ENCODE measurements at places on chromosomes 2 and 18. TPM values are rescaled to one million over a fixed set of nuclear protein-coding genes. Genes with fewer than 3 reads are reported as not detected.

The OTOS gene
- not detected for total RNA-seq

The PTPRN gene
- not detected for total RNA-seq

The TCF23 gene
- total RNA-seq = not detected

GRCh38 chr2:2569836-2570235 lies 238.8 kb upstream of the MYT1L start:
- no peaks in the 10 kb centered on the region for H3K27me3 ChIP-seq
- H3K4me1 ChIP-seq = no peaks in the 10 kb centered on the region
- H3K27ac ChIP-seq = no peak overlapping the region
- no peak for DNase-seq
- H3K4me3 ChIP-seq = no peak overlapping the region

DNA sequence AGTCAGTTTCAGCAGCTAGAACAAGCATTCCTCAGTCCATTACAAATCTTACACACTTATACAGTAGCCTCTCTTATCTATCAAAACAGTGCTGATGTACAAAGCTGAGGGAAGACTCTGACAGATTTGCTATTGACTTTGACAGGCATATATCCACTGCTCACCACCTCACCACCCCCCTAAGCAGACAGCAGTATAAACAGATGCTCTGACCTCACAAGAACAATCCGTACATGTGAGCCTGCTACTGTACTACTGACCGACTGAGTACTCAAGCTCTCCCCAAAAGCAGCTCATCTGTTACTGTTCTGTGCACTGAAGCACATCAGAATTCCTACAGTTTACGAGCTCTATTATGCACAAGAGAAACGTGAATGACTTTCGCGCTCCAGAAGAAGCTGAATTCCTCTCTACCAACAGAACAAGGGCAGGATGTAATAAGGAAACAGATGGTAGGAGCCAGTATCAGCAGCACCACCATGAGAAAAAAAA lies 95.6 kb upstream of the PDE1A start:
- no peaks in the 10 kb centered on the region for H3K4me1 ChIP-seq
- H3K27me3 ChIP-seq = no peaks in the 10 kb centered on the region
- no peak overlapping the region for H3K27ac ChIP-seq
- H3K36me3 ChIP-seq = no peaks in the 10 kb centered on the region

DNA sequence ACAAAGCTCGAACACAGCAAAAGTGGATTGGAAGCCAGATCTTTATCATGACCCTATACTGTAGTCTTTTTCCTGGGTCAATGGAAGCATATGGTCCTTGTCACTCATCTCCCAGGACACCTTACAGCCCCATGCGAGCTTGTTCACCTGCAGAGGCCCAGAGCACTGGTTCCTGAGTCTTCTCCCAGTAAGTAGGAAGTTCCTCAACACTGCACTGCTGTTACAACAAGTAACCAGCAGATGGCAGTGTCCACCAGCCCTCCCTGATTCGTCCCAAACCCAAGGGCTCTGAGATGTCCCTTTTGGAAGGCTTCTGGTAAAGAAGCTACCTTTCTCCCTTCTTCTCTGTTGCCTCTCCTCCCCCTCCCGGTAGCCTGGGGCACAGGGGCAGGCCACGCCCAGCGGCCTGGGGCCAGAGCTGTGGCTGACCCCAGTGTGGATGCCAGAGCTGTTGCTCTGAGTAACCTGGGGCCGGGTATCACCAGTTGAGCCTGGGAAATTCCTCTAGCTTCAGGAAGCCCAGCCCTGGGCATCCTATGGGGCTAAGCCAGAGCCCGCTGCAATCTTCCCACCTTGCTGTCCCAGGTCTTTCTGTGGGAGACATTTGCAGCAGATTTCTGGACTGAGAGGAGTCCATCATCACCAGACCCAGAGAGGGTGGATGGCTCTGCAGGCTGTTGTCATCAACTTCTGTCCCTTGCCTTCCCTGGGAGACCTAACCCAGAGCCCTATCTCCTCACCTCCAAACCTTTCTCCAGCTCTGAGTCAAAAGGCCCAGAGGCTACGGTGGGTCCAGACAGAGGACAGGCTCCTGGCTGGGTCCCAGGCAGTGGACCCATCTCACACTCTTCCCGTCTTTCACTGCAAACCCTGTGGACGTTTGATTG lies 5.3 kb upstream of the GDF7 start:
- no peak overlapping the region for H3K27ac ChIP-seq
- DNase-seq = peak; percentile 78
- H3K4me1 ChIP-seq = peaks cover 12% of the 10 kb centered on the region
- H3K27me3 ChIP-seq = peaks cover 54% of the 10 kb centered on the region
- no peaks in the 10 kb centered on the region for H3K36me3 ChIP-seq

GRCh38 chr2:128520340-128520739 lies 201.7 kb upstream of the HS6ST1 start:
- DNase-seq = no peak
- no peaks in the 10 kb centered on the region for H3K36me3 ChIP-seq
- no peak overlapping the region for H3K4me3 ChIP-seq
- peaks cover 7% of the 10 kb centered on the region for H3K4me1 ChIP-seq
- H3K27ac ChIP-seq = no peak overlapping the region

DNA sequence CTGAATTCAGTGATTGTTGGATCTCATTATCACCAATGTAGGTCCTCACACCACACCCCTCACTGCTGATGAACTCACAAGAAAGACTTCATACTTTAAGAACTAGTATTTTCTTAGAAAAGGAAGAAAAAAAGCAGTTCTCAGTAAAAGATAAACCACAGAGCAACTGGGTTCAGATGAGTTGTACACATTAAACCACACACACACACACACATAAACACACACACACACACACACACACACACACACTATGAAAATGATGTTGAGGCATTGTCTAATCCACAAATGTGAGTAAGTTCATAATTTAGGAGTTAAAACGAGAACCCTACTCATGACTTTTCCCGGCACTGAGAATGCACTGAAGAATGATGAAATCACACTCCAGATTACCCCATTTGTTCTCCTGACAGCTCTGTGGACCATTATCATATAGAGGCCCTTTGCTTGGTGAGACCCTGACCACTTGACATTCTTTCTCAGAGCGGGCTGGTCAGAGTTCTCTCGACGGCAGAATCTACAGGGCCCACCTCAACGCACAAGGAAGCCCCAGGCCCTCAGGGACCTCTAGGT lies 106.2 kb downstream of the BCL2 start:
- peaks cover 30% of the 10 kb centered on the region for H3K36me3 ChIP-seq
- H3K27ac ChIP-seq = peak overlapping the region; percentile 93
- H3K27me3 ChIP-seq = no peaks in the 10 kb centered on the region
- peaks cover 95% of the 10 kb centered on the region for H3K4me1 ChIP-seq

DNA sequence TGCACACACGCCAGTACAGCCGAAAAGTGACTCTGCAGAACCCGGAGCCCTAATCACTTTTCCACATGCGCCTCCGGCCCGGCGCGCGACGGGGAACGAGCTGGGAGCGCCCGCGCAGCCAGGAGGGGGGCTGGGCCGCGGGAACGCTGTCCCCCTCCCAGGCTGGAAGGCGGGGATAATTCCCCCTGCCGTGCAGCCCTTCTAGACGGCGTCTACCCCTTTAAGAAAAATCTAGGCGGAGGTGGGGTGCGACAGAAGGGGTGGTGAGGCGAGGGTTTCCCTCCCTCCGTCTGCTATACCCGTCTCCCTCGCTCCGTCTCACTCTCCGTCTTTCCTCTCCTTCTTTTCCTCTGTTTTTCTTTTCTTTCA lies 2.4 kb downstream of the CYP26B1 start:
- peaks cover 45% of the 10 kb centered on the region for H3K4me1 ChIP-seq
- no peak for DNase-seq
- peaks cover 1% of the 10 kb centered on the region for H3K36me3 ChIP-seq

GRCh38 chr2:129113776-129114175 lies 795.1 kb upstream of the HS6ST1 start:
- no peak overlapping the region for H3K27ac ChIP-seq
- no peaks in the 10 kb centered on the region for H3K36me3 ChIP-seq
- no peaks in the 10 kb centered on the region for H3K4me1 ChIP-seq
- no peak for DNase-seq
- no peak overlapping the region for H3K4me3 ChIP-seq

DNA sequence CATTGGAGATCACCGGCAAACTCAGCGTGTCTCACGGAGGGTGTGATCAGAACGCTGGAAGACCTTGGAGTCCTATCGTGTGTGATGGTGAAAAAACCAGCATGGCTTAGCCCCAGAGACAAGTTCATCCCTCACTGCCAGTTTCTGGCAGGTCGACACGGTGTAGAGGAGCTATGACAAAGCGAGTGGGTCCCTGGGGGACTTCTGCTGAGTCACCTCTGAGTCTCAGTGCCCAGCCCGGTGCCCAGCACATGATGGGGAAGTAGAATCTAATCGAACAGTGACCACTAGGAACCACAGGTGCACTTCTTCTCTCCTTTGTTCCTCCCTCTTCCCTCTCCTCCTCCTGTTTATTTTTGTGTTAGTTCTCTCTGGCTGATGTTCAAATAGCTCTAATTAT lies 45.9 kb upstream of the KCNF1 start:
- DNase-seq = no peak
- peaks cover 24% of the 10 kb centered on the region for H3K4me1 ChIP-seq
- peaks cover 25% of the 10 kb centered on the region for H3K27me3 ChIP-seq
- no peaks in the 10 kb centered on the region for H3K36me3 ChIP-seq
- H3K4me3 ChIP-seq = no peak overlapping the region

DNA sequence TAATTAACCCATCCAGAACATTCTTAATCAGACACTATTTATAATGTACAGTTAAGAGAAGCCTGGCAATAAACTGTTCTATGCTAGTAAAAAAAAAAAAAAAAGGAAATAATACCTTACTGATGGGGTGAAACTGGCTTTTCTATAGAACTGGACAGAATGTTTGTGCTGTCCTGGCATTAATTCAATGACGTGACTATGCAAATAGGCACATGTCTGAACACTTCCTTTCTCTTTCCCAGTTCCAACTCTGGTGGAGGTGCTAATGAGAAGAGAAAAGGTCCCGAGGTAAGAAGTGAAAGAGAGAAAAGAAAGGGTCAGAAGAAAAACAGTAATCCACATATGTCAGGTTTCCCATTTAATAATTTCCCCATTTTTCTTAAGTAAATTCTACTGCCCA lies 508.4 kb downstream of the ZEB2 start:
- H3K36me3 ChIP-seq = peaks cover 4% of the 10 kb centered on the region
- no peak overlapping the region for H3K4me3 ChIP-seq
- H3K27me3 ChIP-seq = no peaks in the 10 kb centered on the region
- DNase-seq = no peak
- H3K27ac ChIP-seq = no peak overlapping the region

DNA sequence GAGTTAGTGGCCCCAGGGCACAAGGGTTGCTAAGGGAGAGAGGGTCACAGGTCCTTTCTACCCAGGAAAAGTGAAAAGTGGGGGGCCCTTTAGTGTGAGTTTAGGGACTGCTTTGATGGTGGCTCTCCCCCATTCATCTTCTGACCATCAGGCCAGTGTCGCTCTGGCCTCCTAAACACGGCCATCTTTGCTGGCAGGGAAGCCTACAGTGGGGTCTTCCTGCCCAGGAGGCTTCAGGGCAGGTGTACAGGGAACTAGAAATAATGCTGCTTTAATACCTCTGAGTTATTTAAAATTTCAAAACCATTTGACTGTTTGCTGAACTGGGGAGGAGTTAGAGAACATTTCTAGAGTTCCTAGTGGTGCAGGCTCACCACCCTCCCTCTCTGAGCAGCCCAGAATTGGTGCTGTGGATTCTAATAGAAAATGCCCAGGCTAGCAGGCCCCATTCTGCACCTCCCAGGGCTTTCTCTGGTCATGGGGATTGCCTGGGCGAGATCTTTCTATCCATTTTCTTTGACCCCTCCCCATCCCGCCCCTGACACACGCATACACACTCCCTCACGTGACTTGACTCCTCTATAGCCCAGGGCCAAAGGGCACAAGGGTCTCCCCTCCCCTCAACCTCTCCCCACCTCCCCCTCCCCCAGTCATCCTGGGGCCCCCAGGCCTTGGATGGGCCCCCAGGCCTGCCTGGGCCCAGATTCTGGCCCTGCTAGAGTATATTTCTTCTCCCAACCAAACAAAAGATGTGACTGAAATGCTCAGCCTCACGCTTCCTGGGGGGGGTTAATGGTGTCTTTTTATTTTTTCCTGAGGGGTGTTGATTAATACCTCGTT lies 3.1 kb downstream of the PKDCC start:
- no peak overlapping the region for H3K4me3 ChIP-seq
- peaks cover 10% of the 10 kb centered on the region for H3K4me1 ChIP-seq
- no peak overlapping the region for H3K27ac ChIP-seq
- peaks cover 39% of the 10 kb centered on the region for H3K27me3 ChIP-seq
- no peak for DNase-seq
- no peaks in the 10 kb centered on the region for H3K36me3 ChIP-seq
